ENCODE measurements at places on chromosomes 1 and 21.

DNA sequence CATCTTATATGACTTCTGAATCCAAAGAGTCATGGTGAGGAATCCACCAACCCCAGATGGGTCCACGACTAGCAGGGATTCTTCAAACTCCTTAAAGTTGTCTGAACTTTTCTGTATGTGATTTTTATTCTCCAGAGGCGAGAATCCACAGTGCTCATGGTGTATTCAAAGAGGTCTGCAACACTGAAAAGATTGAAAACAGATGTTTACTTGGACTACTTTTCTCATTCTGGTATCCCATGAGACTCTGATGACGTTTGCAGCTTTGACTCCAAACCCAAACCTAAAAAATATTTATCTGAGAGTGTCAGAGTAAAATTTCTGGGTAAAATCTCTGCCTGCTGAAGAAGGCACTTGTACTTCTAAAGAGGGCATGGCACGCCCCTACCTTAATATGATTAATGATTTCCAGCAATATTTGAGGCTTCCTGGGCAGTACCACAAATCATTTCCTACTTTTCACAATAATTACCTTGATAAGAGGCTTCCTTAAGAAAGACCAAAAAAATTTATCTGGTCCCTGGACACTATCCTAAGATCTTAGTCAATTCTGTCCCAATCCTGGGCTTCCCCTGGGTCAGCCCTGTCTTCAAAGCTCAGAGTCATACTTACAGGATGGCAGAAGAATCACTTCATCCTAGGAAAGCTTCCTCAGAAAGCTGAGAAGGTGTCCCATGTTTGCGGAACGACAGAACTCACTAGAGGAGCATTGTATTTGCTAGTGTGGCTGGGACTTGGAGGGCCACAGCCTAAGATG, 76.5 kb upstream of the MAP10 start:
- DNase-seq = no peak

- no peak for DNase-seq
Observed at GRCh38 chr1:24540906-24541710, 14.8 kb upstream of the NCMAP start.

DNA sequence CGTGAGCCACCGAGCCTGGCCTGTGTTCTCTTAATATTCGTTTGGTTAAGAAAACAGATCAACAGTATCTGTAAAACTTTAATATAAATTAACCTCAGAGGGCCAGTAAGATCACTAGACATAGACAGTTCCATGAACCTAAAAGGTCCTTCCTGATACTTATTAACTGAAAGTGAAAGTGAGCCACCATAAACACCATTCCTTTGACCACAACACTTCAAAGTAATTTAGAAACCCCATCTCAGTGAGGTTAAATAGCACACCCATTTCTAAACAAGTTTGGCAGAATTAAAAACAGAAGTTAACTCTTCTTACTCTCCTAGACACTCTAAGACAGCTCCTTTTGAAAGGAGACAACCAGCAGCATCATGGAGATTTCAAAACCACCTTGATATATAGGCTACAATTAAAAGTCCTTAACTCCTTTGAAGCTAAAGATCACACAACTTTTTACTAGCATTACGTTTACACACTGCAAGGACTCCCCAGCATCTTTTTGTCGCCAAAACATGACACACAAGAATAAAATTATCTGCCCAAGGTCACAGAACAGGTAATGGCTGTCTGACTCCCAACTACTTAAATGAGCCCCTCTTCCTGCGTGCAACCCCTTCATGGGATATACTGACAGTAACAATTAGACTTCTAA, 2.2 kb downstream of the RNF19B start:
- no peak for DNase-seq

GRCh38 chr1:185325413-185325812, 8.4 kb upstream of the IVNS1ABP start:
- no peak for DNase-seq

DNA sequence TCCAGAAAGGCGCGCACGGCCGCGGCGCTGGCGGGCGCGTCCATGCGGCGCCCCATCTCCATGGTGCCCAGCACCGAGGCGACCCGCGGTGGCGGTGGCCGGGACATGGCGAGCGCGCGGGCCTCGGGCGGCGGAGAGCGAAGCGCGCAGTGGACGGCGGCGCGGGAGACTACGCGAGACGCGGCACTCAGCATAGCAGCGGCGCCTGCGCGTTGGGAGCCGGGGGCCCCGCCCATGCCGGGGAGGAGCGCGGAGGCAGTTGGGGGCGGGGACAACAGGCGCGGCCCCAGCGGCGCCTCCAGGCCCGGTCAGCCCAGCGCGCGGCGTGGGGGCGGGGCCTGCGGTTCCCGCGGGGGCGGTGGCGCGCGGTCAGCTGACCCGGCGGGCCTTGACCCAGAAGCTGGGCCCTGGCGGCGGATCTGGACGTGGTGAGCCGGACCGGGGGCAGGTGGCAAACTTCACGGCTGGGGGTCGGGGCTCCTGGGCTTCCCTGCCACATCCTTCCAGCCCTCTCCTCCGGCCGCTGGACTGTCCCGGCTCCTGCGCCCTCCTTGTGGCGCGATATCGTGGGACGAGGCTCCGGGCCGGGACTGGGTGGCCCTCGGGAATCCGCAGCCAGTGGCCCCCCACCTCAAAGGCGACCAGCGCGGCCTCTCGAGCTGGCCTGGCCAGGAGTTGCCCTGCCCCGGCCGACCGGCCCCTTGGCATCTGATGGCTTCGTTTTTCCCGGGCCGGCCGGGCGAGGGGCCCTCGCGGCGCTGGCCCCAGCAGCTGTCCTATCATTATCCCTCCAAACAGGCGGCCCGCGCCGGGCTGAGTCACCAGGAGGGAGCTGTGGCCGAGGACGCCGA, at the start of the genes AKR7A2 and SLC66A1:
Gene AKR7A2 (minus strand): TSS at position 214 of the 851 bp plus-strand sequence. CDS start 20 bp downstream, at position 194.
Gene SLC66A1 (plus strand): TSS at position 396 of the 851 bp plus-strand sequence. CDS start 5,352 bp downstream, outside the sequence.
- DNase-seq = peak; percentile 94

DNA sequence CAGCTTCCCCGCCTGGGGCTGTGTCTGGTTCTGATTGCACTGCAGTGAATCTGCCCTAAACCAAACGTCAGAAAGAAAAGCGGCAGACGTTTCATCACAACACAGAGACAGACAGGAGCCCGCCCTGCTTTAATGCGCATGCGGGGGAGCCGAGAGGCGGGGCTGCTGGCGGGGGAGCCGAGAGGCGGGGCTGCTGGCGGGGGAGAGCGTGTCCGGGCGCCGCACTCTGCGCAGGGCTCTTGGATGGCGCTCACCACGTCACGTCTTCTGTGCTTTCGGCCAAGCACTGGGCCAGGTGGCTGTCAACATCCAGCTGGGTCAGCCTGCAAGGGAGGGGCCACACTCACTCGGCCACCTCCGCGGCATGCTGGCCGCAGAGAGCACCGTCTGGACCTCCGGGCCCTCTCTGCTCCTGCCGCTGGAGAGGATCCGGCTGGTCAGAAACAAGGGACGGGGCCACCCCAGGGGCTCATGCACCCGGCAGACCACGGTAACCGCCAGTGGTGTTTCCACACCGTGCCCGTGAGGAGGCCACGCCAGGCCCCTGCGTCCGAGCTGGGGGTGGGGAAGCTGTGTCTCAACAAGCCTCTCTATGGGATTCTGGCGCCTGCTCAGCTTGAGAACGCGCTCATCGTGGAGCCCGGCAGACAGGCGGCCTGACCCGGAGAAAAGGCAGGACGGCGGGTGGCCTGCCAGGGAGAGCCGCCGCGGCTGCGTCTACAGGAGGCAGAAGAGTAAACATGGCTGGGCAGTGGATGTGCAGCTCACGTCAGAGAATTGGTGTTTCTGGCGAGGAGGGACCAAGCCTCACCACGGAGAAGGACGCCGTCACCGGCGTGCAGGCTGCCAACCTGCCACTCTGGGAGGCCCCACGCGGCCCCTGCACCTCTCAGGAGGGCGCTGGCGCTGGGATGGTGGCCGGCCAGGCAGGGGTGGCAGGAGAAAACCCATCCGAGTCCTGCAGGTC, 4.8 kb downstream of the FAAP20 start:
- peak; percentile 94 for DNase-seq

GRCh38 chr21:44070391-44070790, 36.8 kb upstream of the PWP2 start:
- no peak for DNase-seq

DNA sequence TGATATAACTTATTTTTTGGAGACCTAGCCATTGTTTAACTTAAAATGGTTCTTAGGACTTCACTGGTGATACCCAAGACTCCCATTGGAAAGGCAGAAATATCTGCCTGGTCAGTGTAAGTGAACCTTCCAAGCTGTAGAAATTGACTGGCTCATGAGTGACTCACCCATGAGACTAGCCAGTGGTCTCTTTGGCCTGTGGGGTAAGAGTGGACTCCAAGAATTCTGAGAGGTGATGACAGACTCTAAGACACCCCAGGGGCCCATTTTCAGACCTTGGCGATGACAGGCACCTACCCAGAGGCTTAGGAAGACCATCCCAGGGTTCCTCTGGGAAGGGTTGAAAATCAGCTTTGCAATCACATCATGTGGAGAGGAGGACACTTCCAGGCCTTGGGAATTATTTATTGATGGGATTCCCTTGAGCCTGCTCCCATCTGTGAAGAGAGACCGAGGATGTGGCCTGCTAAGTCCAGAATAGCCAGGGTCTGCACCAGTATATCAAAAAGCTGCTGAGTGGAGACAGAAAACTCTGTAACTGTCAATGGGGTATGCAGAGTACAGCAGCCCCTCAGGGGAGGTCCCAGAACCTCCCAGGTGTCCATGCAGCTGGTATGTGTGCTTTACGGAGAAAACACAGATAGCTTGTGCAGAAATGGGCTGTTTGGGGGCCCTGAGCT, 78.9 kb downstream of the KAZN start:
- no peak for DNase-seq

DNA sequence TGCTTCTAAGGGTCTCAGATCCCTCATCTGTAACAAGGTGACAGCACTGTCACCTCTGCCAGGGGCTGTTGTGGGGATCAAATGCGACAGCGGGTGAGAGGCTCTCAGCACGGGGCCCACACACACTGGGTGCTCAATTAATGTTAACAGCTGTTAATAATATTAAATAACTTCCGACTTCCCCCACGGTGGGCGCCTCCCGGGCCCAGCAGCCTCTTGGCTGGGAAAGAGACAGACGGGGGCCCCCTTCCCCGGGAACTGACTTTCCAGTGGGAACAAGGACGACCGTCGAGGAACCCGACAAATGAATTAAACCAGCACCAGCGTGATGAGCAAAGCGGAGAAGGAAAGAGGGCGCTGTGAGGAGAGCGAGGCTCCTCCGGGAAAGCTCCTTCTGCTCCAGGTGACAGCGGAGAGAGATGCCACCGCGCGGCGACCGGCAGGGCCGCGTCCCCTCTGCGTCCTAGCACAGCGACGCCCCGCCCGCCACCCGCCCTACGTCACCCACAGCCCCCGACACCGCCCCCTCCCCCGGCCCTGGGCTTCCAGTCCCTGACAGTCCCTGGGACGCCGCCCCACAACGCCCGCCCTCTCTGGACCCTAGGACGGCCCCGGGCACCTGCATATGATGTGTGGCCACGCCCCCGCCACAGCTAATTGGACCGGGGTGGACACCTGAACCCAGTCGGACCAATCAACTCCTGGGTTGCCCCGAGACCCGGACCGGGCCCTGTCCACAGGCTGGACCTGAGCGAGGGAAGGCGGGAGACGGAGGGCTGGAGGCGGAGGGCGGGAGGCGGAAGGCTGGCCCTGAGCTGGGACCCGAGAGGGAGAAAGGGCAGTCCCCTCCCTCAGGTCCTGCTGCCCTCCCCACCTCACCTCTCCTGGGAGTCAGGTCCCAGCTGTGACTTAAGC, 38.2 kb downstream of the MATN1 start:
- DNase-seq = peak; percentile 99

DNA sequence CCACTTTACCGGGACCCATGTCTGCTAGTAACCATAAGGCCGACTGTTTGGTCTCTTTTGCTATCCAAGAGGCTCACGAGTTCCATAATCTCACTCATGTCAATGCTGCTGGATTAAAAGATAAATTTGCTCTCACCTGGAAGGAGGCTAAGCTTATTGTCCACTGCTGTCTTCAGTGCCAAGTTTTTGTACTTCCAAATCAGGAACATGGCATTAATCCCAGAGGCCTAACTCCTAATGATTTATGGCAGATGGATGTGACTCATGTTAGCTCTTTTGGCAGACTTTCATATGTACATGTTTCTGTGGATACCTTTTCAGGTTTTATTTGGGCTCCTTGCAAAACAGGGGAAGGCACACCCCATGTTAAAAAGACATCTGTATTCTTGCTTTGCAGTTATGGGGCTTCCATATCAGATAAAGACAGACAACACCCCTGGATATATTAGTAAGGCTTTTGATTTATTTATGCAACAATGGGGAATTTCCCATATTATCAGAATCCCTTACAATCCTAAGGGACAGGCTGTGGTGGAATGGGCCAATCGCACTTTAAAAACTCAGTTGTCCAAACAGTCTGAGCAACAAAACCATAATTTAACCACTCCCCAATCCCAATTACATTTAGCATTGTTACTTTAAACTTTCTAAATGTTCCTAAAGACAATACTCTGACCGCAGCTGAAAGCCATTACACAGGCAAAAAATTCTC, 162.7 kb downstream of the IER5 start:
- DNase-seq = no peak

DNA sequence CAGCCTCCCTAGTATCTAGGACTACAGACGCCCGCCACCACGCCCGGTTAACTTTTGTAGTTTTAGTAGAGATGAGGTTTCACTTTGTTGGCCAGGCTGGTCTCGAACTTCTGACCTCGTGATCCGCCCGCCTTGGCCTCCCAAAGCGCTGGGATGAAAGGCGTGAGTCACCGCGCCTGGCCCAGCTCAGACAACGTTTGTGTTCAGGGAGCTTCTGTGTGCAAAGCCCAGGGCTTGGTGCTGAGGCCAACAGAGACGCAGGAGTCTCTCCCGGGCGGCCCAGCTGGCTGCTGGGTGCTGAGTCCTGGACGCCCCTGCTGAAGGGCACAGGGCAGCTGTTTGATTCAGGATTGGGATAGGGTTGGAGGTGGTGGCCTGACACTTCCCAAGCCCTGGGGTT, 3.0 kb downstream of the PRKCZ start:
- DNase-seq = no peak
